CD4-positive, alpha-beta T cell treated with Interleukin-1 beta for 1 hour (primary cell): ENCODE measurements at places on chromosomes 2 and 18.

GRCh38 chr2:115572746-115573145 lies 1130.3 kb downstream of the DPP10 start:
- DNase-seq: no peak

DNA sequence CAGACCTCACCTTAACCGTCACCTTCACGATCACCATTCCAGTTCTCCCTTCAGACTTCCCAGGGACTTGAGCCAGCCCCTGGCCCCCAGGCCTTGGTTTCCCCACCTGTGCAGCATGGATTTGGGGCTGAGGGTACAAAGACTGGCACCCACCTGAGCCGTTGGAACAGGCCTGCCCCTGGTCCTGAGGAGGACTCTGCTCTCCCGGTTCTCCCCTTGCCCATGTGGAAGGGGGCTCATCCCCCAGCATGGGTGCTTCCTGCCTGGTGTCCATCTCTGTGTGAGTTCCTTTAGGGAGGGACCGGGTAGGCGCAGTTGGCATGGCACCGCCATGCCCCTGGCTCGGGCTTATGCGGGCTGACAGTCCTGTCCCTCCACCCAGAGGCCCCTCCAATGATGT lies 10.9 kb upstream of the GPR35 start:
- no peak for DNase-seq

- peak; percentile 71 for DNase-seq
Measured at GRCh38 chr2:218406949-218407618, 7.4 kb downstream of the CTDSP1 start.

DNA sequence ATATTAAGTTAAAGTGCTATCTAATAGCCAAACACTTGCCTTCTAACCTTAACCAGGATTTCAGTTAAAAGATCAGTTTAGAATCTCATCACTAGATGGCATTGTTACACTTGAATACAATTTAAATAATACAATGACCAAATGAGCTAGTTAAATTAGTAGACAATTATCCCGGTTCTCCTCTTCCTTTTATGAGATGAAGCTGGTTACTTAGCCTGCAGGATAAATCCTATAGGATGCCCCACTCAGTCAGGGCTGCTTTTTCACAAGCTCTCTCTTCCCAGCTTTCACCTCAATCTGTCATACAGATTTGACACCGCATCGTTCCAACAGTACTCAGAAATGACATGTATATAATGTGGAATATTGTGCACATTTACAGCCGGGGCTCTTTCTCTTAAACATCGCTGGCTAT lies 678.8 kb downstream of the KCNJ3 start:
- DNase-seq: peak; percentile 5

GRCh38 chr2:133360882-133361281 lies 207.4 kb downstream of the NCKAP5 start:
- DNase-seq: no peak

DNA sequence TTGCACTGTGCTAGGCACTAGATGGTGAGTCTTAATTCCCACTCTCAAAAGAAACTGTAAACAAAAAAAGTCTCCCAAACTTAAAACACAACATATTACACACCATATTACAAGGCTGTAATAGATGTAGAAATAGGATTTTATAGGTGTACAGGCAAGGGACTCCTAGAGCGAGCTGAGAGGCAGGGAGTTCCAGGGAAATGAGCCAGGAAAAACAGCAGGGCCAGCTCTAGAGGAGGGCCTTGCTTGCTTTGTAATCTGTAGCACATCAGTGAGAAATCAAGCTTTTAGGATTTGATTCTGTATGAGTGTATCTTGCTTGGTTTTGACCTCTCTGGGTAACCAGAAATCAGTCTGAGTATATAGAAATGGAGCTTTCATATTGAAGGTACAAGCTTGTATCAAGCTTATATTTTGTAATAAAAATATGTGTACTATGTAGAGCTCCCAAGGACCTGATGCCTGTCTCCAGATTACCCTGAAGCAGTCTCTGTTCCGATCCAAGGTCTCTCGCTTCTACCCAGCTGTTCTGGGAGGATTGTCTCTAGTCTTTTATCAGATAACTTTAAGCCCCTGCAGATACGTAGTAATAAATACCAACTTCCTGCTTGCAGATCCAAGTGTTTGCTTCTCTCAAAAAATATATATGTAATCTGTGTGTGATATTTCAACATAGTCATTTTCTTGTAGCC lies 73.0 kb downstream of the MYO1B start:
- no peak for DNase-seq
